ENCODE measurements at places on chromosomes 11 and 22. TPM values are rescaled to one million over a fixed set of nuclear protein-coding genes. Genes with fewer than 3 reads are reported as not detected.

- DNase-seq = no peak
These were observed 82.2 kb downstream of the FAM83F start for GRCh38 chr22:40076702-40077645.

- no peak for DNase-seq
These were observed 3.4 kb downstream of the SIK2 start for GRCh38 chr11:111605681-111606080.

- no peak for DNase-seq
These were observed 13.8 kb downstream of the PAMR1 start for GRCh38 chr11:35511666-35512065.

DNA sequence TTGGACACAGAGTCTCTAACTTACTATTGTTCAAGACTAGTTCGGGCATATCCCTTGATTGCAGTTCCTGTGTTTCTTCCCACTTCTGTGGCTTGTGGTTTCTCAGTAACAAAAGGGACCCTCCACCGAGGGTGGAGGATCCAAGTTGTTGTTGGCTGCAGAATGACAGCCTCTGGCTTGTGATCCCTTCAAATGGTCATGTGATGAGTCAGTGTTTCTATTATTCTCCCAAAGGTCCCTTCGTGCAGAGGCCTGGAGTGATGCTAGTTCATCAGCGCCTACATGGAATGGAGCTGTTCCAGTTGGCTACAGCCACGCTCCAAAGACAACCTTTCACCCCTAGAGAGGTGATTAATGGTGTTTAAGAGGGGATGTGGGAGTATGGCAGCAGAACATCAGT lies 2.6 kb upstream of the VWCE start:
- peak; percentile 1 for DNase-seq

DNA sequence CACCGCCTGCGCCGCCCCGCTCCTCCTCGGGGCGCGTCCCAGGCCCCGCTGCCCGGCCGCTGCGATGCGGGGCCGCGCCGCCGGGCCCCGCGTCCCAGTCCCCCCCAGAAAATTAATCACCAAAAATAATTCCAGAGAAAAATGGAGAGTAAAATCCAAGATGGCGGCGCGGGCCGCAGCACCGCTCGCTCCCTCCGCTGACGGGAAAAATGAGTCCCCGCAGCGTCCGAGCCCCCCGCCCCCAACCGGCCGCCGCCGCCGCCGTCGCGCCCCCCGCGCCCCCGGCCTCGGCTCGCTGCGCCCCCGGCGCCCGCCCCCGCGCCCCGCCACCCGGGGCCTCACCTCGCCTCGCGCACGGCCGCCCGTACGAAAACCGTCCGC lies at the start of gene KMT5B:
TSS of gene KMT5B (minus strand) at position 162 of the 381 bp plus-strand sequence. CDS start 23,220 bp downstream, outside the sequence.
- no peak for DNase-seq

- no peak for DNase-seq
These were observed 12.5 kb downstream of the KMT5B start for GRCh38 chr11:68200639-68201038.

DNA sequence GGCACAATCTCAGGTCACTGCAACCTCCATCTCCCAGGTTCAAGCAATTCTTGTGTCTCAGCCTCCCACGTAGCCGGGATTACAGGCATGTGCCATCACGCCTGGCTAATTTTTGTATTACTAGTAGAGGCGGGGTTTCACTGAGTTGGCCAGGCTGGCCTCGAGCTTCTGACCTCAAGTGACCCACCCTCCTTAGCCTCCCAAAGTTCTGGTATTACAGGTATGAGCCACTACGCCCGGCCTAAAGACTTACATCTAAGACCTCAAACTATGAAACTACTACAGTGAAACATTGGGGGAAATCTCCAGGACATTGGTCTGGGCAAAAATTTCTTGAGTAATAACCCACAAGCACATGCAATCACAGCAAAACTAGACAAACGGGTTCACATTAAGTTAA lies 13.8 kb upstream of the FAM181B start:
- DNase-seq = no peak

- DNase-seq = no peak
These were observed 84.1 kb downstream of the C11orf91 start for GRCh38 chr11:33616552-33616951.

- no peak for DNase-seq
These were observed 1418.2 kb downstream of the TBC1D22A start for GRCh38 chr22:48180631-48181030.

DNA sequence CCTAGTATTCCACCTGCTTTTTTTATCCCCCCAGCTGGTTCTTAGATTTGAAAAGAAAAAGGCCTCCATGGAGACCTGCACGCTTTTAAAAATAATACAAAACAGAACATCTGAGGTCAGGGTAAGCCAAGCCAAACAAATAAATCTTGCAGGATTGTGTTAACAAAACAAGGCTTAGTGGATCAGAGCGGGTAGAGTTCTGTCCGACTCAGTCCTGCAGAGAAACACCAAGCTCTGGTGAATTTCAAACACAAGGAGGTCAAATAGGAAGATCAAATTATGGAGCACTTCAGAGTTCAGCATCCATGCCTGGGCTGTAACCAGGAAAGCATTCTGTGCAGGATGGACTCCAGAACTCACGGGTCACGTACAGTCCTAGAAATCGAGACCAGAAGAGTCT lies 86.9 kb downstream of the SYN3 start:
- DNase-seq = no peak

Gene YPEL4
- polyA plus RNA-seq = 0.77 TPM

Gene SLC22A6
- polyA plus RNA-seq = not detected

Gene MAPK11
- 25.3 TPM for polyA plus RNA-seq

Data from spleen (tissue), 13 donors.